ENCODE measurements at places on chromosomes 7 and 10.
A peak's percentile ranks its signal among the peaks of the same experiment; 100 is the strongest.

GRCh38 chr7:157470017-157470322 is 133.2 kb downstream of the DNAJB6 start:
- no peak for DNase-seq

GRCh38 chr7:80415114-80415513 is 96.8 kb downstream of the GNAT3 start:
- no peak for DNase-seq

DNA sequence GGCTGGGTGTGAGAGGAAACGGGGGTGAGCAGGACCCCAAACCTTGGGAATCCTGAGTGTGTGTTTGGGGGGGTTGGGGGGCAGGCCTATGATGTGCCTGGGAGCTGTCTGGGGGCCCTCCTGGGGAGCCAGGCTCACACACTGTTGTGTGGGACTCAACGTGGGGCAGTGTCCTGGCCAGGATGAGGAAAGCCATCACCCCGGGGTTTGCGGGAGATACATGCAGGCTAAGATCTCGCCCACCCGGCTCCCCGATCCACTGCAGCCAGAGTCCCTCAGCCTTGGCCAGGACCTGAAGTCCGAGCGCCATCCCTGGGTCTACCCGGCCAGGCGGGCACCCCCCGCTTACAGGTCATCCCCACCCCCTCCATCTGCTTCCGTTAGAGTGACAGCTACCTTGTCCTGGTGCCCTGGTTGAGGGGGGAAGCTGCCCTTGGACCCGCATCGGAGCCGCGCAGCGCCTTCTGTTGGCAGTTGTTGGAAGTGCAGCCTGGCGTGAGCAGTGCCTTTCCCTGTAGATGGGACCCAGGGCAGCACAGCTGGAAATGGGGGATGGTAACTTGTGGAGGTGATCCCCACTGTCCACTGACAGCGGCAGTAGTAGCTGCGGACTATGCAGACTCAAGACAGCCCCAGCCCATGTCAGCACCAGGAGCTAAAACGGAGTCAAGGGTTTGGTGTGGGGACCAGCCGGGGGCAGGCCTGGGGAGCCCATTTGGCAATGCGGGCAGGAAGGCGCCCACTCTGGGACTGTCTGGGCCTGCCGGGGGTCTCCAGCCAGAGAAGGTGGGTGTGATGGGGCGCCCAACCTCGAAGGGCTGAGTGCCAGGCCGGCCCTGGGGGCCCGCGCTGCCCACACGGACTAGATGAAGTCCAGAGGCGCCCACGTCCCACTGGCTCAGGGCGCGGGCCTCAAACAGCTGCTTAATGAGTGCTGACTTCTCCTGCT is 885.6 kb upstream of the ZNF722 start:
- no peak for DNase-seq

- no peak for DNase-seq
Measured at GRCh38 chr7:97772045-97772901, 40.4 kb downstream of the TAC1 start.

GRCh38 chr10:60099998-60100747 is 193.8 kb upstream of the CCDC6 start:
- peak; percentile 29 for DNase-seq

All from Jurkat, Clone E6-1 (cell line).